Non-pigmented ciliary epithelial cell (primary cell): ENCODE measurements at places on chromosomes 1 and 21.

DNA sequence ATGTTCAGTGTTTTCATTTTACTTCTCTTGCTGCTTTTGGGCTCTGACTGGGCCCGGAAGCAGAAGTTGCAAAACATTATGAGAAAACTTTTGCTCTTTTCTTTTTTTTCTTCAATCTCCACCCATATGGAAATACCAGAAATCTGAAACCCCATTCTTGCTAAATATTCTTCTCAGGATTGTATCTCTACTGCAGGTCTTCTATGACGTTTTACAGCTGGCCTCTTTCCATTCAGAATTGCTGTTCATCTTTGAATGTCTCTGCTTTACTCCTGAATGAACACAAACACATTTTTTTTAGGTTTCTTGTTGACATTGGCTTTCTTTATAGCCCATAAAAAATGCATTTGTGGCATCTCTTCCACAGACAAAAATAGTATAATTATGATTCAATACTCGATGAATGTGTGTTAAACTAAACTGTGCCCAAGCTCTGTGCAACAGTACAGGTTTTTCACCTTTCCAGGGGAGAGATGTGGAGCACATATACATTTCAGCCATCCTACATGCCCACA, 18.8 kb downstream of the PTPRC start:
- DNase-seq = peak; percentile 94

DNA sequence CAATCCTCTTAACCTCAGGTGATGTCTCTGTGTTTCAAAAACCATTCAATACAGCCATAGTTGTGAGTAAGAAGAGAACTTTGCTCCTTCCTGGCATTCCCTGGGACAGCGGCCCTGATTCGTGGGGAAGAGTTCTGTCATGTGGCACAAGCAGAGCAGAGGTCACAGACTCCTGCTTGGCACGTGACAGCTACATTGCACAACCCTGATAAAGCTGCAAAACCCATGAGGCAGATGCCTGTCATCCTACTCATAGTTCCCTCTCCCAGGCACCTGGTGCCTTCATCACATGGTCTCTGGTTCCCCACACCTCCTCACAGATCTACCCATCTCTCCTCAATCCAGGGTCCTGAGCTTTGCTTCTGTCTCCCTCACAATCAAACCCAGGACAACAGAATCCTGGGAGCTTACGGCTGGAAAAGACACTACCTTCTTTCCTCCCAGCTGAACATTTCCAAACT, 70.8 kb downstream of the PLPP3 start:
- DNase-seq = no peak

DNA sequence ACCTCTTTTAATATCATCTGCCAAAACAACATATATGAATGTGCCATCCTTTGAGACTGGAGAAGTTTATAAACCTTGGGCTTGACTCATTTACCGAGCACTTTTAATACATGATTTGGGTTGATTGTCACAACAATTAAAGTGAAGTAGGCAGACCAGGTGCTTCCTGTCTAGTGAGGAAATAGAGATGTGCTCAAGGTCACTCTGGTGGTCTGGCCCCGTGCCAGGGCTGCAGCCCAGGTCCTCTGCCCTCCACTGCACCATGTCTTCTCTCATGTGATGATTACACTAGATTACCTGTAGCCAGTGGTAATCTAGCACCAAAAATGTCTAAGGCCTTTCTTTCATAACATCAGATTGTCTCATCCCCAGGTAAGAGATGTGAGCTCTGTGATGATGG, 61.8 kb upstream of the LAMC2 start:
- no peak for DNase-seq

DNA sequence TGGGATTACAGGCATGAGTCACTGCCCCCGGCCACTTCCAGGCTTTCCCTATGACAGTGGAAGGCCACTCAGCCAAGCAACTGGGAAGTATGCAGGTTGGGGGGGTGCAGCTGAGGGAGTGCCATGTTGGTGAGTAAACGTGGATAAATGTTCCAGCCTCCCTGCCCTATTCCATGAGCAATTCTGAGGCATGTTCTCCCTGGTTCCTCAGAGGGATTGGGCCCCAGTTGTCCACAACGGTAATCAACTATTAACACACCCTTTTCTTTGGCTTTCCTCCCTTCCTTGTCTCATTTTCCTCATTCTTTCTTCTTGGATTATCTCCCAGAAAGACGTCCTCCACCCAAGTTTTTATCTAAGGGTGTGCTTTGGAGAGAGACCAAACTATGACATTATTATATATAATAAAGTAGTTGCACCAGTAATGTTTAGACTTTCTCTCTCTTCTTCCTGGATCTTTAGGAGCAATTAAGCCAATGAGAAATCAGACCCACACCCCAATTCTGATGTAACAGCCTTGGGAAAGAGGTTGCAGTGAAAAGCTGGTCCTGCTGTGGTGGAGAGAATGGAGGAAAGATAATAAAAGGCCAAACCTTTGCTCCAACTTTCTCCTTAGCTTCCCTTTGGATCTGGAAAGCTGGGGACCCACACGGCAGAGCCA, 6.8 kb upstream of the SLAMF9 start:
- no peak for DNase-seq

DNA sequence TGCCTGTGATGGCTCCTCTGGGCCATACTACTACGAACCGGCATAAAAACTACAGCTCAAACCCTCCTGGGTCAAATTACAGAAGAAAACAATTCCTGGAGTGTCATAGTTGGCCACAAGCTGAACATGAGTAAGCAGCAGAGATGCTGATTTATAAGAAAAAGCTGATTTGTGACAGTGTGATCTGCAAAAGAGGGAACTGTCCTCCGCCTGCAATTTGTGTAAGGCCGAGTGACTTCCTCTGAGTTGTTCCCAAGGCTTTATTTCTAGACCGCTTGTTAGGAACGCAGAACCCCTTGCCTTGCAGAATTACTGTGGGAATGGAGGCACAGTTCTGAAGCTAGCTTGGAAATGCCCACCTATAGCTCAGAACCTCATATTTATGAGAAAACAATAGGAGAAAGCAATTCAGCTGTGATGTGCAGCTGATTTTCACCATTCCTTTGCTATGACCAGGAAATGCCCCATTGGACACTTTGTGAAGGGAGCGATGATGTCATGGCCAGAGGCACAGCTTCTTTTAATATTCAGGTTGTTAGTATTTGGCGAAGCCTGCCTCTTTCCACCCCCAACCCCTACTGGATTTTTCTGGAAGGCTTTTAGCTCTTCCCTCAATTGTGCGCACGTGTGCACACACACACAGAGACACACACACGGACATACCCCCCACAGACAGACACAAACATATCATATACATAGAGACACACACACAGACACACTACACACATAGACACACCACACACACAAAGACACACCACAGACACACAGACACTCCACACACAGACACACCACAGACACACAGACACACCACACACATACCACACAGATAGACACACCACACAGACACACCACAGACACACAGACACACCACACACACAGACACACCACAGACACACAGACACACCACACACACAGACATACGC, 47.6 kb downstream of the IER5 start:
- DNase-seq = peak; percentile 81

DNA sequence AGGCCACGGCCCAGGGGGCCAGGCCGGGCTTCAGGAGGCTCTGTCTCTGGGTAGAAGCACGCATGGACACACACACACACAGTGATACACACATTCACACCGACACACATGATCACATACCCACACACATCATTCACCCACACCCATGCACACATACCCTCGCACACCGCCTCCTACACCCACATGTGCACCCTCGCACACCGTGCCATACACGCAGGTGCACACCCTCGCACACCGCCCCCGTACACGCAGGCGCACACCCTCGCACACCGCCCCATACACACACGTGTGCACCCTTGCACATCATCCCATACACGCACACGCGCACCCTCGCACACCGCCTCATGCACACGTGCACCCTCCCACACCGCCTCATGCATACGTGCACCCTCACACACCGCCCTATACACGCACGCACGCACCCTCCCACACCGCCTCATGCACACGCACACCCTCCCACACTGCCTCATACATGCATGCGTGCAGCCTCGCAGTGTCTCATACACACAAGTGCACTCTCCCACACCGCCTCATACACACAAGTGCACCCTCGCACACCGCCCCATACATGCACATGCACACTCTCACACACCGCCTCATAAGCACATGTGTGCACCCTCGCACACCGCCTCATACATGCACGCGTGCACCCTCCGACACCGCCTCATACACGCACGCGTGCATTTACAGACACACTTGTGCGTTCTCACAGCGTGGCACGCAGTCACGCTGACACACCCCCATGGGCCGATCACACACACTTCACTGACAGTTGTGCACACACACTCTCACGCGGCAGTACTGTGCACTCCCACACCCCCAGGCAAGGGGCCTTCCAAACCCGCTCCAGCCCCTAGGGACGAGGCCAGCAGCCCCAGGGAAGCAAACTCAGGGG, 128.1 kb downstream of the SIK1 start:
- DNase-seq = no peak

DNA sequence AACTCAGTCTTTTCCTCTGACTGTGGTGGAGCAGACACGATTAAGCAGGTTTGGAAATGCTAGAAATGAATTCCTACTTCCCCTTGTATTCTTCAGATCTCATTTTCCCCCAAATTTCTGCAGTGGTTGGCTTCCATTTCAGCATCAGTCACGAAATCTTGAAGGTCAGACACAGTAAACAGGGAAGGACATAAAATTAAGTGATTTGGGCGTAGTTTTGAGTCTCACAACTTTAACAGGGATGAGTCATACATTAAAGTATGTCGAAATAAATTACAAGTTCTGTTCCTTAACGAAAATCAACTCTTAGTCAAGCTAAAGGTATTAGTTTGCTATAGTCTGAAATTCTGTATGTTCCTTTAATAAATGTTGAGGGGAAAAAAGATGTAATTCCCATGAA, 61.1 kb downstream of the HNRNPR start:
- DNase-seq = peak; percentile 32

DNA sequence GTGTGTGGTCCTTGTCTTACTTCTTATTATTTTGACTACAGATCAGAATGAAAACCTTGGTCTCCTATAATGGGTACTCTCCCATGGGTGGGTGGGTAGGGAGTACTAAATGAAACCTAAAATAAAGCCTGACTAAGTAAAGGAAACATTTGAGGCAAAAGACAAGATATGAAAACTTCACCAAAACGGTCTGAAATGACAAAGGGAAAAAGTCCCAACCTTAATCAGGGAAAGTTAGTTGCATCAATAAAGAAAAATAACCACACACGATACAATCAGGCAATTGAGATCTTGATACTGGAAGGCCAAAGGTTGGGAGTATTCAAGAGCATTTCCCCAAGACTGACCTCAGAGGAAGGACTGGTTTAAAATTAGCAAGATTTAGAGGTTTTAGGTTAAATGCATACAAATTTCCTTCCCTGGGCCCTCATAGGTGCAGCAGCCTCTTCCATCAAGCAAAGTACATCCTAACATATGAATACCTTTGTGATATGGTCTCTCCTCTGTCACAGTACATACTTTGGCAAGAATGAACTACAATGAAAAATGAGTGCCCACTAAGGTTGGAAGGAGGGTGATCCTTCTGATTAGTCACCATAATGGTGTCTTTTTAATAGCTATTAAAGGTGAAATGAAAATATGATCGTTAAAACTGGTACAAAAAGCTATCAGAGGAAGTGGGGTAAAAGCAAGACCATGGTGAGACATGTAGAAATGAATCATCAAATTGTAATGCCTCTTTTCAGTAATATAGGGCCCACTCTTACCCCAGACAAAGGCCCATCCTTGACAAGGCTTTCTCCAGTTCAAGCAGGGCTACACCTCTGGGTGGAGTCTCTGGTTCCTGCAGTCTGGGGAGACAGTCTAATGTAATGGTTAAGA, 15.3 kb upstream of the TNFSF4 start:
- DNase-seq = no peak

- no peak for DNase-seq
Observed at GRCh38 chr1:105027838-105028471, 1278.3 kb downstream of the AMY1C start.

GRCh38 chr1:18322368-18323032, 158.2 kb upstream of the KLHDC7A start:
- DNase-seq = no peak

GRCh38 chr21:45582128-45582527, 39.9 kb upstream of the SLC19A1 start:
- no peak for DNase-seq

DNA sequence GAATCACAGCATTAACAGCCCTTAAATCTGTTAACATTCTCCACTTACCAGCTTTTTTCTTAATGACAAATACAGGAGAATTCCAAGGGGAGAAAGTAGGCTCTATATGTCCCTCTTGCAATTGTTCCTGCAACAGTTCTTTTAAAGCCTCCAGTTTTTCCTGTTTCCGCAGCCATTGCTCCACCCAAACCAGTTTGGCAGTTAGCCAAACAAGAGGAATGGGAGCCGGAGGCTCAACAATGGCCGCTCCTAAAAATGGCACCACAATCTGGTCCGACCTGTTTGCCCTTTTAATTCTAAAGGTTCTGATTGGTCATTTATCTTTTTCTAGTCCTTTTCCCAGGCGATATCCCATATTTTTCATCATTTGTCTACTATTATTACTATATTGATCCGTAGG, 14.0 kb upstream of the L1TD1 start:
- no peak for DNase-seq

- peak; percentile 5 for DNase-seq
Observed at GRCh38 chr1:36703526-36704208, 221.0 kb upstream of the CSF3R start.

- DNase-seq = no peak
Observed at GRCh38 chr1:161229896-161230295, 4.0 kb downstream of the TOMM40L start.

DNA sequence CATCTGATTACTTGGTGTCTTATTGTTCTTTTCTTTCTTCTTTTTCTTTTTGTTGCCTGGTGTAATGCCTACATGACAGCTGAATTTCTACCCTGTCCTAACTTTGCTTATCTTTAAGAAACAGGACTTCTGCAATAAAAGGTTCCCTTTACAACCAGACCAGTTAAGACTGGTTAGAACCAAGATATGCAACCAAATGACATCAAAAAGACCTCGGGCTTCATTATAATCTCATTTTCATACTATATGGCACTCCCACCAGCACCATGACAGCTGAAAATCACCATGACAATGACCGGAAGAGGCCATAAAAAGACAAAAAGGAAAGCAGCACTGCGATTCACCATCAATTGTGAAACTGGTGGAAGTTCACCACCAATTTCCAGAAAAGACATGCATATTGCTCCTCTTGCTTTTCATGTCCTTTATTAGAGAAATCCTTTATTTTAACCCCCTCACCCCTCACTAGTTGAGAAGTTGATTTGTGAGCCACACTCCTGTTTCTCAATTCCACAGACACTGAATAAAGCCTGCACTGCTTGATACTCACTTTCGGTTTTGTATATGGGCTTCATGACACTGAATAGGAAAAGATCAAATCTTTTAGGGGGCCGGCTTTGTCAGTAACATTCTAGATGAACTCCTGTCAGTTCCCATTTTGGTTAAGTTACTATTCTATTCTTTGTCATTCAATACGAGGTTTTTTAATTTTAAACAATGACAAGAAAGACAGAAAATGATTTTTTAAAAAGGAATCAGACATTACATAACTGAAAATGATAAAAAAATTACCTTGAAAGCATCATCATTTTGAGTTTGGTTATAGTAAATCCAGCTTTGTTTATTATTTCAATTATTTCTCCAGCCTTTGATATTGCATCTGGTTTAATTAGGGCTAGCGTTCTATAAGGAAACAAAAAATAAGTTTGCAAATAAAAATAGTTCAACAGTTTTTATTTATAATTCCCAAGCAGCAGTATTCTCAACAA, 58.1 kb downstream of the NME7 start:
- DNase-seq = no peak

GRCh38 chr1:93516164-93516563, 68.2 kb downstream of the FNBP1L start:
- DNase-seq = no peak

- no peak for DNase-seq
Observed at GRCh38 chr1:30693366-30693765, 30.0 kb downstream of the MATN1 start.
